ENCODE measurements at places on chromosomes 2 and 18. TPM values are rescaled to one million over a fixed set of nuclear protein-coding genes. Genes with fewer than 3 reads are reported as not detected.
A peak's percentile ranks its signal among the peaks of the same experiment; 100 is the strongest.

DNA sequence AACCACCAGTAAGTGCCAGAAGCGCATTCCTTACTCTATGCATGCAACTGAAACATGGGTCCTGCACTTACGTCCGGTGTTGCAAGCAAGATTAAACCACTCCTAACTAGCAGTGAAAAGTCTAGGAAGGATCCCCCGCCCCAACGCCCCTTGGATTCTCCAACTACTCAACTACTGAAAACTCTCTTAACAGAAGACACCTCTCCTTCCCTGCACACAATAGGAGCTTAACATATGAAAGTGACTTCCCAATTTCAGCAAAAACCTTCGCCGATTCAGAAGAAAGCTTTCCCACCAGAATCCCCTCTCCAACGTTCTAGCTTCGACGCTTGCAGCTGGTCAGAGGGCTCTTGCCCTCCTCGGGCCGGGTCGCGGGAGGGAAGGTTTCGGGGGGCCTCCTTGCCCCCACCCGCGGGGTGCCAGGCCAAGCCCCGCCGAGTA lies 578 bp downstream of the IWS1 start:
- peak; percentile 38 for DNase-seq
- peak overlapping the region; percentile 96 for H3K27ac ChIP-seq
- peaks cover 22% of the 10 kb centered on the region for H3K4me1 ChIP-seq
- peak overlapping the region; percentile 98 for H3K4me3 ChIP-seq

GRCh38 chr2:16485251-16485650 lies 180.4 kb downstream of the CYRIA start:
- no peak overlapping the region for H3K4me3 ChIP-seq
- H3K4me1 ChIP-seq = no peaks in the 10 kb centered on the region
- DNase-seq = no peak
- H3K27ac ChIP-seq = no peak overlapping the region

- no peaks in the 10 kb centered on the region for H3K27me3 ChIP-seq
- peak overlapping the region; percentile 65 for H3K27ac ChIP-seq
- DNase-seq = no peak
- no peaks in the 10 kb centered on the region for H3K36me3 ChIP-seq
Measured at GRCh38 chr2:106159866-106160785, 34.0 kb downstream of the UXS1 start.

DNA sequence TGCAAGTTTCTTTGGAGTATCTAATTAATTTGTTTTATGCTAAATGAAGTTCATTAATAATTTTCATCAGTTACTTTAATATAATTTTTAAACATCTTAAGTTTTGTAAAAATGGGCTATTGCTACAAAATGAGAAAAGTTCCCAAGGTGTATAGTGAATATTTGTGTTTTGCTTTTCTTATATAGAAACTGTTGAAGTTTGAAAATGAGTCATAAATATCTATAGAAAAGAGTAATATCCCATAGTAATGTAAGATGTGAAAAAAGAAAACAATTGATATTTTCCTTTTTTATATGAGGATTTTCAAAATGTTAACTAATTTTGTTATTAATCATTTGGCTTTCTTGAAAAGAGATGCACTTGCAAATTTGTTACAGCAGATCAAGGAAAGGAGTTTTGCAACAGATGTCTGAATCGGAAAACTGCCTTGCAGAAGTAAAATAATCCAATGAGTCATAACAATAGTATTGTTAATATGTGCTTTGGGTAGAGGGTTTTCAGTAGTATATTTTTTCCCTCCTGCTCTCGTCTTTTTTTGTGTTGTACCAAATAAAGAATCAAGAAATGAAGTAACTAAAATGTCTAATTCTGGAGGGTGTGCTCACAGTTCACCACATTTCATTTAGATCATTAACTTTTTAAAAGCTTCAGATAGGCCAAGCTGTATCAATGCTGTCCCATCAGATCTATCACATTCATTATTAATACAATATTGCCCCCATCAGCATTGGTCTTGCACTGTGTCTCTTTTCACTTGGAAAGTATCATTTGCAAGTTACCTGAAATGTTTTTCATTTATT lies 15.5 kb downstream of the DUSP19 start:
- no peak for DNase-seq
- no peaks in the 10 kb centered on the region for H3K27me3 ChIP-seq
- H3K36me3 ChIP-seq = no peaks in the 10 kb centered on the region
- no peak overlapping the region for H3K27ac ChIP-seq
- no peak overlapping the region for H3K4me3 ChIP-seq

- no peaks in the 10 kb centered on the region for H3K27me3 ChIP-seq
- no peak for DNase-seq
- no peak overlapping the region for H3K4me3 ChIP-seq
- peaks cover 5% of the 10 kb centered on the region for H3K36me3 ChIP-seq
- H3K4me1 ChIP-seq = peaks cover 32% of the 10 kb centered on the region
Measured at GRCh38 chr2:230717600-230717999, 5.0 kb downstream of the CAB39 start.

DNA sequence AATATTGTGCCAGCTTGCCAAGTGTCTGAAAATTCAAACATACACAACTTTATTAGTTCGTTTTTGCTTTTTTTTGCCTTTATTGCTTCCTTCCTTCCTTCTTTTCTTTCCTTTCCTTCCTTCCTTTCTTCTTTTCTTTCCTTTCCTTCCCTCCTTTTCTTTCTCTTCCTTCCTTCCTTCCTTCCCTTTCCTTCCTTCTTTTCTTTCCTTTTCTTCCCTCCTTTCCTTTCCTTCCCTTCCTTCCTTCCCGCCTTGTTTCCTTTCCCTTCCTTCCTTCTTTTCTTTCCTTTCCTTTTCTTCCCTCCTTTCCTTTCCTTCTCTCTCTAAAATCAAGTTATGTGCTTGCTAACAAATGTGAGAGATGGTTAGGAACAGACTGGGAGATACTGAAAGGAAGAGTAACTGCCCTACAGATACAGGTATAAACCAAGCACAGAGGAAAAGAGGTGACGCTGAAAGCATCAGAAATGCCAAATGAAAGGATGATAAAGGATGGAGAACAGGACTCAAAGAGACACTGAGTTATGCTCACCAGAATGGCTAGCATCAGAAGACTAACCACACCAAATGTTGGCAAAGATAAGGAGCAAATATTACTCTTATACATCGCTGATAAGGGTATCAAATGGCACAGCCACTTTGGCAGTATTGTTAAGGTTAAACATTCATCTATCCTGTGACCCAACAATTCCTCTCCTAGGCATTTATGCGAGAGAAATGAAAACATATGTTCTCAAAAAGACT lies 151.6 kb downstream of the MREG start:
- H3K4me3 ChIP-seq = no peak overlapping the region
- H3K27ac ChIP-seq = no peak overlapping the region
- H3K36me3 ChIP-seq = no peaks in the 10 kb centered on the region
- DNase-seq = no peak

- no peaks in the 10 kb centered on the region for H3K4me1 ChIP-seq
- no peak overlapping the region for H3K27ac ChIP-seq
- H3K4me3 ChIP-seq = no peak overlapping the region
- H3K27me3 ChIP-seq = no peaks in the 10 kb centered on the region
Measured at GRCh38 chr2:238226698-238227586, 12.9 kb downstream of the HES6 start.

DNA sequence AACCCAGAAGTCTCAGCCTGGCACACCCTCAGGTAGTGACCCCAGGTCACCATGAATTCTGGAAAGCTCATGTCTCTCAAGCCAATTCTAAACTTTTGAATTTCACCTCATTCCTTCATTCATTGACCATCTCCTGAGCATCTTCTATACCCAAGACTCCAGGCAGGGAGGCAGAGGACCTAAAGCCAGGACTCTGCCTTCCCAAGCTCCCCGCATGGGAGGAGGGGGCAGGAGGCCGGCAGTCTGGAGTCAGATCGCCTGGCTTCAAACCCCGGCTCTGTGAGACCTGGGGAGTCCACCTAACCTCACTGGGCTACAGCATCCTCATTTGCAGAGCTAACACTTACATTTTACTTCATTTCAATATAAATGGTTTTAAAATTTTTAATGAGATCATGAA lies 59.0 kb downstream of the SMAD7 start:
- no peak overlapping the region for H3K27ac ChIP-seq
- DNase-seq = no peak
- peaks cover 6% of the 10 kb centered on the region for H3K4me1 ChIP-seq
- no peaks in the 10 kb centered on the region for H3K36me3 ChIP-seq

PRSS56 gene
- total RNA-seq = 0.06 TPM

ITGB6 gene
- not detected for total RNA-seq

IL36RN gene
- total RNA-seq = not detected

ERCC3 gene
- total RNA-seq = 32.6 TPM

CTNNA2 gene
- 0.84 TPM for total RNA-seq

MYO3B gene
- total RNA-seq = not detected
